ENCODE measurements at places on chromosomes 6 and 20. TPM values are rescaled to one million over a fixed set of nuclear protein-coding genes. Genes with fewer than 3 reads are reported as not detected.

Gene KHDRBS2
- not detected for total RNA-seq

Gene CLIC5
- total RNA-seq: 1.7 TPM

Gene FABP7
- not detected for total RNA-seq

GRCh38 chr20:62622877-62623487, 19.3 kb upstream of the SLCO4A1 start:
- H3K27me3 ChIP-seq: no peaks in the 10 kb centered on the region
- no peak overlapping the region for H3K4me3 ChIP-seq
- DNase-seq: no peak
- H3K4me1 ChIP-seq: peaks cover 59% of the 10 kb centered on the region
- no peaks in the 10 kb centered on the region for H3K36me3 ChIP-seq

DNA sequence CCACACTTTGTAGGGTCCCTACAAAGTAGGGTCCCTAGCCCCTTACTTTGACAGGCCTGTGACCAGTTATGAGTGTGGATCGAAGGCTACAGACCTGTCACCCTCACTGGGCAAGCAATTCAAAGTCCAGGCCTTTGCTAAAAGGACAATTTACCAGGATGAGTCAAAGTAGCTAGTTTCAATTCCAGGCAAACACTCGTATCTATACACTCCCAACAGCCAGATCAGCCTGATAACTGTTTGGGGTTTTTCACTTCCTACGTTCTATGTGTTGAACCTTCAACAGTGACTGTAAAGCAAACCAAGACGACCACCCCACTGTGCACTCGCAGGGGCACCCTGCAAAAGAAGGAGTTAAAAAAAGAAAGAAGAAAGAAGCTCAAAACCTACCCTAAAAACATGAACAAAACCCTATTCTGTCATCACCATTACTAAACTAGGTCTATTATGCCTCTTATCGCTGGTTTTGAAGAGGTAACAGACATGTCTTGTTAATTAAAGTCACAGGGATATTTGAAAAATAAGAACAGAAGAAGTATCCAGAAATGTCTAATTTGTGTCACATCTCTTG, 3.2 kb downstream of the GFOD1 start:
- no peaks in the 10 kb centered on the region for H3K27me3 ChIP-seq
- no peak for DNase-seq
- H3K4me1 ChIP-seq: peaks cover 58% of the 10 kb centered on the region
- peaks cover 3% of the 10 kb centered on the region for H3K36me3 ChIP-seq
- H3K27ac ChIP-seq: peak overlapping the region; percentile 58

DNA sequence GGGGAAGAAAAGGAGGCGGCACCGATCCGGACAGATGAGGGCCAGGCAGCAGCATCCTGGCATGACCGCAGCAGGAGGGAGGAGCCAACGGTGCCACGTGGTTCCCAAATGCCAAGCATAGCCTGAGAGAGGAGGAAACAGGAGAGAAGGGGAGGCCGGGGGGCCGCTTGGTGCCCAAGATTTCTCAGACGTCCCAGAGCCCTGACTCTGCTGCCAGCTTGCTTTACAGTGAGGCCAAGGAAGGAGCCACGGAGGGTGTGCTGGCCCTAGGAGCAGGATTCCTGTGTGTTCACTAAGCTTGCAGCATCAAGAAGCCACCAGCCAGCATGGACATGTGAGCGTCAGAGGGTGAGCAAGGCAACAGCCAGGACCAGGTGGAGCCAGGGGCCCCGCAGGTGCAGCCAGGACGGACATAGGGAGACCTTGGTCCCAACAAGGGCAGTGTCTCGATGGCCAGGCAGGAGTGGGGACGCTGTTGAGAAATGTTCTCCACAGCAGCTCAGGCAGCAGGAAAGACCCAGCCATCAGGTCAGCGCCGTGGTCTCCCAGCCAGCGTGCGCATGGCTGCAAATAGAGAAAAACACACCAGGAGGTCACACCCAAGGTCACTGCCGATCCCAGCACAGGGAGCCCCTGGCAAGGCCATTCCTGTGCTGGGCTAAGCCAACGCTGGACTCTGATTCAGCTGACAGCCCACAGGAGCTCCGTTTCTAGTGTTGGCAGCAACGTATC, 143.7 kb downstream of the DLL1 start:
- H3K36me3 ChIP-seq: no peaks in the 10 kb centered on the region
- peak overlapping the region; percentile 34 for H3K4me3 ChIP-seq
- no peaks in the 10 kb centered on the region for H3K27me3 ChIP-seq
- no peak for DNase-seq

All from natural killer cell (primary cell).